ENCODE measurements at places on chromosomes 5 and 9.

- DNase-seq = no peak
These were observed 462.5 kb upstream of the TYRP1 start for GRCh38 chr9:12230708-12231107.

DNA sequence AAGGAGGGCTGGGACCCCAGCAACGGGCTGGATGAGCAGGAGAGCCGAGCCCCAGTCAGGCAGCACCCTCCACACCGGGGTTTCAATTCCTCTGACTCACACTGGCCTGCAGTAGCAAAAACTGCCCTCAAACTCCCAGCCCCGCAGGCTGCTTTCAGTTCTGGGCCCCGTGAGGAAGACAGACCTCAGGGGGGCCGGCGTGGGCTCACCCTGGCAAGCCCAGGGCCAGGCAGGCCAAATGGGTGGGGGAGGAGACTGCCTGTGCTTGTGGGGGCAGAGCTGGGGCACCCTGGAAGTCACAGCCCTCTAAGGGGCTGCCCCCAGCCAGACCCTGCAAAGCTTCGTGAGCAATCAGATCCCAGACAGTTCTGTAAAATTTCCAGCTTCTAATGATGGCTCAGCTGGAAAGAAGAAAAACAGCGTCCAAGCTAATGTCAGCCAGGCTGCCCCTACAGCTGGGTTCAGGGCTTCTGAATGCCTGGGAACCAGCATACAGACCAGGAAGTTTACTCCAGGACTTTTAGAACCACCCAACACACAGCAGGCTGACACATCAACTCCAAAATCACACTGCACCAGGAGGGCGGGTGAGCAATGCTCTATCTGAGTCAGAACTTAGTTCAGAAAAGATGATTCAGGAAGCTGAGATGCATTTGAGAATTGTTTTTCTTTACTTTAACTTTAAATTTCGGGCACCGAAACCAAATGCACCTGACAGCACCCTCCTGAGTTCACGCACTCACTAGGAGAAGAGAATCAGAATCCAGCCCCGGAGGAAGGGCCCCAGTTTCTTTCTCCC is 34.7 kb downstream of the LPCAT1 start:
- no peak for DNase-seq

- no peak for DNase-seq
These were observed 77.2 kb downstream of the PRRT1B start for GRCh38 chr9:131622523-131622922.

- DNase-seq = peak; percentile 55
These were observed 63.7 kb upstream of the PPP2CA start for GRCh38 chr5:134289509-134290113.

DNA sequence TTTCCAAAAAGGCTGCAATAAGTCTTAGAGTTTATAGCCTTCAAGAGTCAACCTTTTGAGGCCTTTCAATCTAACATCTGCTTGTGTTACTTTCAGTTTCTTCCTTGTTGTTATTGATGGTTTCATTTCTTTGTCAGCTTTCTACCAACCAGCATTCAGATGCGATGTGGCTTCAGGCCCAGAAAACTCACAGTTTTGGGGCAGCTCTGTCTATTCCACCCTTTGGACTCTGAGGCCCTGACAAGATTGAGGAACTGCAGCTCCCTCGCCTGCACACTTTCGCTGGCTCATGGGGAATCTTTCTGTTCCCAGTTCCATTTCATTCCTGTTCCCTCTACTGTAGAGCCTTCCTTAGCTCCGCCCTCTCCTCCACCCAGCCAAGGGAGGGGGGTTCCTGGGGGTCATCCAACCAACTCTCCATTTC is 13.3 kb upstream of the WHRN start:
- DNase-seq = no peak

DNA sequence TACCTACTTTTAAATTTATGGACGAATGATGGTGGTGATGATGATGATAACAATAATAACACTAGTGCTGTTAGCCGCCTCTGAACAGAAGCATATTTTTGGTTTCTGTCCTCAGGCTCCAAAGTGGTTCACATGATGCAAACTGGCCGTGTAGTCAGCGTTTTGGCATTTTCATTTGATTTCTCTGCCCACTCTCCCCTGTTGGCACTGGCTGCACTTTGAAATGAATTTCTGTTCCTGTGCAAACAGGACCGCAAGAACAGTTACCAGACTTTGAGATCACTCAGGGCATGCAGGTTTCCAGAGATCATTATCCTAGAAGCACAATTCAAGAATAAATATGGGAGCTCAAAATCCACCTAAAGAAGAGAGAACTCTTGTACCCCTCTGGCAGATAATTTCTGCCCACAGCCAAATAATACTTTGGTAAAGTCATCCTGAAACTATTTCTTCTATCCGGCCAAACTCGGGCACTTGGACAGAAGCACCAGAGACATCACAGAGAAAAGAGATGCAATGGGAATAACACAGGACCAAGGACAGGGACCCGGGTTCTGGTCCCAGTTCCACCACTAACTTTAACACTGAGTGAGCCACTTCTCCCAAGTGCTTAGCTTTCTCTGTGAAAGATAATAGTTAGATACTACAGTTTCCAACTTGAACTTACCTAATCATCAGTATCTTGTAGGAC is 201.7 kb upstream of the PTGER4 start:
- peak; percentile 8 for DNase-seq

GRCh38 chr9:73167614-73168013 is 15.9 kb downstream of the ANXA1 start:
- no peak for DNase-seq

GRCh38 chr9:96172797-96173196 is 129.2 kb downstream of the HSD17B3 start:
- no peak for DNase-seq

DNA sequence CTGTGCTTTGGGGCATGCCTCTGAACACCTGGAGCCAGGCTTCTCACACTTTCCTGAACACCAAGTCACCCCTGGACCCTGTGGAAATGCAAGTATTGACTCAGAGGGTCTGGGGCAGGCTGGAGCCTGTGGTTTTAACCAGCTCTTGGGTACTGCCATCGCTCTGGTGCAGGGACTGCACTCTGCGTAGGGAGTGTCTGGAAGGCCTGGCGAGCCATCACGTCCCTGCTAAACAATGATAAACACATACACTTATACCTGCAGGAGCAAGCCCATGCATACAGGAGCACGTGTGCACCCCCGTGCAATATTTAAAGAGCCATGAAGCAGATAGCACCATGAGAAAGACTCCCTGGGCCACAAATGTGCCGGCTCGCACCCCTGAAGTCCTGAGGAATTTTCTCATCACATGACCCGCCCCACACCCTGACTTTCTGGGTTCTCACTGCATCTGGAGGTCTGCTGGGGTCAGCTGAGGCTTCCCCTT is 267.7 kb downstream of the GADD45G start:
- DNase-seq = no peak

GRCh38 chr5:127988146-127988760 is 95.3 kb upstream of the SLC12A2 start:
- peak; percentile 84 for DNase-seq

GRCh38 chr9:129509533-129509928 is 111.4 kb downstream of the C9orf50 start:
- no peak for DNase-seq

DNA sequence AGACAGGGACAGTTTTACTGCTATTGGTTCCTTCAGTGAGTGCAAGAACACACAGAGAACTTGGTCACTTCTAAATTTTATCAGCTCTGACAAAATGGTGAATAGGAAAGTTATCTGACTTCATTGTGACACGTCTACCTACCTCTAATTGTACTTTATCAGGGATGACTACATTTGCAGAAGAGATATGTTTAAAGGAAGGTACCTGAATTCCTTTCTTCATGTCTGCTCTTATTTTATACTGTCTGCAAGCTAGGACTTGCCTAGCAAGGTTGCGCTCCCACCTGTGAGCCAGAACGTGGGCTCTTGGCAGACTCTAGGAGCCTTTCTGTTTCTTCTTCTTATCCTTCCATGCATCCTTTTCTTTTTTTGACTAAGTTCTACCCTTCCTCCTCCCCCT is 1.6 kb downstream of the SLC27A6 start:
- no peak for DNase-seq

DNA sequence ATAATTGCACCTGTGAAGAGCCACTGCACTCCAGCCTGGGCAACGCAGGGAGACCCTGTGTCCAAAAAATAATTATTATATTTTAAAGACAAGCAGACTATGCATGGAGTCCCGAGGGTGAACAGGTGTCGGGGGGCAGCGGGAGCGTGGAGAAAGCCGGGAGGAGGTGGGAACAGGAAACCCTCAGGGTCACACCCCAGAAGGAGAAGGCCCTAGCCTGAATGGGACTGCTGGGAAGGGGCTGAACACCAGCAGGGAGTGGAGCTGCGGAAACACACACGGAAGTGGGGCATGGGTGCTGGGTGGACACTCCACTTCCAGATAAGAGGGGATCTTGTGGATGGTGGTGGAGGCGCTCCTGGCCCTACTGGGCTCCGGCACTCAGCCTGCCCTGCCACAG is 12.8 kb downstream of the SURF6 start:
- no peak for DNase-seq

- no peak for DNase-seq
These were observed 29.9 kb upstream of the TCF7 start for GRCh38 chr5:134084570-134084969.

DNA sequence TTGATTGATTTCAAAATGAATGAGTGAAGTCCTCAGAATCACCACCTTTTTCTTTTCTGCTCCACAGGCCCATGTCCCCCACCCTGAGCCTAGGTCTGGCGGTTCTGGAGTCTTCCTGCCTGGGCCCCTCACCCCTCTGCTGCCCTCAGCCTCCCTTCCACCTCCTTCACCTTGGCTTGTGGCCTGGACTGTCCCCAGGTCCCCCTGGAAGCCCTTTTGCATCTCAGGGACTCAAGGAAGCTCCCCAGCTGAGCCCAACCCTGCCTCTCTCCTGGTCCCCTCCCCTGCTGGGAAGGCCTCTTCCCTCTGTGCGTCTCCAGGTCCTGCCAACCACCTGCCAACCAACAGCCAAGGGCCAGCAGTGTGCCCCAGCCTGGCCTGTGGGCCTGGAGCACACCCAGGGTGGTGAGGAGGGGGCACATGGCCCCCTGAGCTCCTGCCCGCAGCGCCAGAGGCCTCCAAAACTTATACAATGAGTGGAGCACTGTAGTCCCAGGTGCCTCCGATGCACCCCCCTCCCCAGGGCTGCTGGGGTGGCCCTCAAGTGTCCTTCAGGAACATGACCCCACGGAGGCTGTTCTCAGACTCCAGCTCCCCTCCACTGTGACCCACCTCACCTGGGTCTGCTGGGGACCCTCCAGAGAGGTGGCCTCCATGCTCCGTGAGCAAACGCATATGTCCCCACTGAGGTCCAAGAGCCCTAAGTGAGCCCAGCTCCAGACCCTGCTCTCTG is 20.3 kb downstream of the GLT6D1 start:
- no peak for DNase-seq

DNA sequence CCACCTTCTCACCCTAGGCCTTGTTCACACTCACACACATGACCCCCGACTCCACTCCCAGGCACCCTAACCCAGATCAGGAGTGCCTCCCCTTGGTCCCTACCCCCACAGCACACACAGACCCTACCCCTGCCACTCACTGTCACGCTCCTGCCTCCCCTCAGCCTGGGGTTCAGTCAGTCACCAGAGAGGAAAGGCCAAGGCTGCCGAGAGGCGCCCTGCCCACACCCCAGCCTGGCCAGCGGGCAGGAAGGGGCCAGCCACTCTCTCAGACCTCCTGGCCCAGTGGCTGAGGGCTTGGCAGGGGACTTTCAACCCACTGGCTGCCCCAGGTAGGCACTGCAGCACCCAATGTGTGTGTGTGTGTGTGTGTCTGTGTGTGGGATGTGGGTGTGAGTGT is 122.4 kb upstream of the MVB12B start:
- DNase-seq = no peak

GRCh38 chr9:33167972-33168461 is 881 bp upstream of the B4GALT1 start:
- peak; percentile 48 for DNase-seq

- no peak for DNase-seq
These were observed 168.5 kb upstream of the FER start for GRCh38 chr5:108579236-108579635.

GRCh38 chr9:126804198-126804695 is 593 bp upstream of the ZBTB43 start:
- DNase-seq = no peak

DNA sequence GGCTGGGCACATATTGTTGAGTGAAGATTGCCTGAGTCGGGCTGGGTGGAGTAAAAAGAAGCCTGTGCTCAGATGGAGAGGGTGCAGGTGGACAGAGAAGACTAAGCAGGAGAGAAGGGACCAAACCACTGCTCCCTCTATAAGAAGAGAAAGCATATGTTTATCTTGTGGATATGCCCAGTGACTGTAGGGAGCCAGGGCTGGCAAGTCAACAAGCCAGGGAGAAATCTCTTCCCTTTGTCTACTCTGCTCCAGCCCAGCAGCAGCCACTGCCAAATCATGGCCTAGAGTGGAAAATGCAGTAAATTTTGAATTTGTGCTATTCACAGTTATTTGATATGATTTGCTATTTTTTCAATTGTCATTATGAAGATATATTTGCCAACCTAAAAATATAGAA is 33.2 kb upstream of the TRIM36 start:
- DNase-seq = no peak

DNA sequence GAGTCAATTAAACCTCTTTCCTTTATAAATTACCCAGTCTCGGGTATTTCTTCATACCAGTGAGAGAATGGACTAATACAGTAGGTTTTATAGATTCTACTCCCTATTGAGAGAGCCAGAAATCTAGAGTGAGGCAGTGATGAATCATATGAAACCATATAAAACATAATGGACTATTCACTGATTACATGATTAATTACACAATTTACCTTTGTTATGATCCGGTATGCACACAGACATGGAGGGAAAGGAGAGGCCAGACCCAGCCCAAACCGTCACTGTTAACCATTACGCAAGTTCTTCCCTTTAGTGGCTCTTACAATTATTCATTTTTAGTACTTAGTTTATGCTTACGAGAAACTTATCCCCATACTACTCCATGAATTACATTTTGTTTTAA is 205.0 kb downstream of the DNAH5 start:
- DNase-seq = no peak

- no peak for DNase-seq
These were observed 131.8 kb upstream of the DAP start for GRCh38 chr5:10892911-10893215.

DNA sequence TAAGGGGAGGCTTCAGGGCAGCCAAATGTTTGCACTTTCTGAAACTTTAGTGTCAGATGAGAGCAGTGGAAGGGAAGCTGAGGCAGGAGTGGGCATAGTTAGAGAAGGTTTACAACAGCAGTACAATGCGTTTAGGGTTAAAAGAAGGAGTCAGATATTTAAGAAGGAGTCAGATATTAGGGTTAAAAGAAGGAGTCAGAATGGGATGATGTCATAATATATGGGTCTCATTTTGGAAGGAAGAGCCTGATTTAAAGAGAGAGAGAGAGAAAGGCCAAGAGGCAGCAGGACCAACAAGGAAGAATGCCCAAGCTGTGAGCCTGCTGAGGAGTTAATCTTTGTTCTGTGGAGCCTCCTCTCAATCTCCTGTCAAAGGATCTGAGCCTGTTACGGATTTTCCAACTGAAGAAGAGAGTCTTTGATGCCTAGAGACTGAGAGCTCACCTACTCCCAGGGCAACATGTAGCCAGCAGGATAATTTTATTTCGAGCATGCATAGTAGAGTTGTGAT is 9.5 kb downstream of the ISL1 start:
- DNase-seq = no peak
